ENCODE measurements at places on chromosomes 7 and 10. TPM values are rescaled to one million over a fixed set of nuclear protein-coding genes. Genes with fewer than 3 reads are reported as not detected.

- no peak for DNase-seq
Measured at GRCh38 chr10:104393387-104393786, 39.8 kb downstream of the CFAP58 start.

DNA sequence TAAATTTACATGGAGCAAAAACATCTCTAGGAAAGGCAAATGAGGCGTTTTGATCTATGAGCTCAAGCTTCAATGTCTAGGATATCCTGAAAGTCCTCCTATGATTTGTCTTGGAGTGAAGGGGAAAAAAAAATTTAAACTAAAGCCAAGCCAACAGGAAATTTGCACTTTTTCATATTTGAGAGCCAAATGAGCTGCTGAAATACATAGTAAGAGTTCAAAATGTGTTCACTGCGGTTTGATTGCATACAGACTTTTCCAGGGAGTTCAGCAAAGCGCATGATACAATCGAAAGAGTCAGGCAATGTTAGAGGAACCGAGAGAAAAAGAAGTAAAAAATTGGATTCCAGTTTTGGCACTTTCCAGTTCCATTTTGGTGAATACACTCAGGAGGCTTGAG is 633.4 kb upstream of the MGMT start:
- DNase-seq = no peak

- no peak for DNase-seq
Measured at GRCh38 chr7:134910968-134911367, 75.3 kb upstream of the AGBL3 start.

GRCh38 chr7:80362010-80362618 is 149.8 kb downstream of the GNAT3 start:
- peak; percentile 50 for DNase-seq

DNA sequence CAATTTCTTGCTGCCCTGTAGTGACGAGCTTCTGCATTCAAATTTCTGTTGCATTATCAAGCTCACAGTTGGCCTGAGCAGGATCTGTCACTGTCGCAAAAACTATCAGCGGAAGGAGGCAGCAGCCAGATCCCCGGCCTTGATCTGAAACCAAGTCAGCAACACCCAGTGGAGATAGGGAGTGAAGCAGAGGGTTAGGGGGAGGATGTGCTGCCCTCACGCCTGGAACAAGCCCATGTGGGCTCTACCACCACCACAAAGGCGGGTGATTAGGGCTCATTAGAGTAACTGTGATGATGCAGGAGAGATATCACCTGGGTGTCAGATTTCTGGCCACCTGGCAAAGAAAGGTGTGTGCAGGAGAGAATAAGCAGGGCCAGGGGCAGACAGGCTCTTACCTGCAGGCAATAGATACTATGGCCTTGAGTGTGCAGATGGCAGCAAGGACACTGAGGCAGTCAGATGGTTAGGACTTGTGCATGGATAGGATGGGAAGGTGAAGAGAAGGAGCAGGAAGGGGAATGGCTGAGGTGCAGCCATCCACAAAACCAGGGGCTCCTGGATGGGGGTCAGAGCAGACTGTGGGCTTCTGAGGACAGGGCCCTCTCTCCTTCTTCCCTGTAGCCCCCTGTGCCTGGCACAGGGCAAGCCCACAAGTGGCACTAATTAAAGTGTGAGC is 417.3 kb downstream of the RPS24 start:
- DNase-seq = no peak

DNA sequence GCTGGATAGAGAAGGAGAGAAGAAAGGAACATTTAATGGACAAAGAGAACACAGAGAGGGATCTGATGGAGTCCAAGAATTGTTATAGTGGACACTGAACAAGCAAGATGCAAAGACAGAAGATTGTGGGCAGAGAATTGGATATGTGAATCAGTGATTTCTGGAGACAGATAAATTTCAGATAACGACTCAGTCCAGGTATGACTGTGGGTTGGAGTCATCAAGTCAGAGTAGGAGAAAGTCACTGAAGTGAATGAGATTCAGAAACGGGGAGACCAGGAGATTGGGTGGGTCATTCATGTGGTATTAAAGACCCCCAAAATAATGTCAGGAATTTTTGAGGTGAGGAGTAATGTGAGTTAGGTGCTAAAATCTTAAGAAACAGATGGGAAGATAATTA is 23.0 kb downstream of the ASB4 start:
- no peak for DNase-seq

DNA sequence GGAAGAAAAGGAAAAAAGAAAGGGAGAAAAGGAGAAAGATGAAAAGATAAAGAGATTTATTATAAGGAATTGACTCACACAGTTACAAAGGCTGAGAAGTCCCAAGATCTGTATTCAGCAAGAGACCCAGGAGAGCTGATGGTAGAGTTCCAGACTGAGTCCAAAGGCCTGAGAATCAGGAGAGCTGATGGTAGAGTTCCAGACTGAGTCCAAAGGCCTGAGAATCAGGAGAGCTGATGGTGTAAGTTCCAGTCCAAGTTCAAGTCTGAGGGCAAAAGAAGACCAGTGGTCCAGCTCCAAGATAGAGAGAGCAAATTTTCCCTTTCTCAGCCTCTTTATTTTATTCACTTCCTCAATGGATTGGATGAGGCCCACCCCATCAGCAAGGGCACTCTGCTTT is 97.3 kb upstream of the AOAH start:
- DNase-seq = no peak

DNA sequence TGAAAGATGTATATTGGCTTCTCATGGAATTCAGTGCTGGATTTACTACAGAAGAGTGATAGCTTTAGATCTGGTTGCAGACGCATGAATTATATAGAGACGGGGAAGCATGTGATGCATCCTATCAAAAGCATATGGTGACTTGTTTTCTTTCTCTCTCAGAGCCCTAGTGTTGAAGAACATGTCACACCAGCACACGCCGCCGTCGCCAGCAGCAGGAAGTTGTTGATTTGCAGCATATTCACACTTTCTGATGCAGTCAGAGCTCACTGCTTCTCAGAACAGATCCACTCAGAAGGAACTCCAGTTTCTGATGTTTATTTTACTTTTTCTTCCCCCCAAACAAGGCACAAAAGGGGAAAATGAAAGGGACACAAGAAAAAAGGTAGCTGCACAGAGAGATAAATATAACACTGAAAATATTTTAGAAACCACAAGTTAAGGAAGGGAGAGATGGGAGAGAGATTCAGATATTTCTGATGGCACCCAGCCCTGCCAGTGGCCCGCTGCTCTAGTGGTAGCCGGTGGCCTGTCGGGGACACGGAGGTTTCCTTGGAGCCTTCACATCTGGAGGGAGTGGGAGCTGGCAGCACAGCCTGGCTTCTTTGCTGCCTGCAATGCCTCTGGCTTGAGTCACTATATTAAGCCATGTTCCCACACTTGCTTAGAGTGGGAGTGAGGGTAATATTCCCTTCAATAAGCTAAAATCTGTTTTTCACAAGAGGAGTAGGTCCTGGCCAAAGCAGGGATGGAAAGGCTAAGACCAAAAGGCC is 123.2 kb downstream of the NRP1 start:
- DNase-seq = peak; percentile 83

DNA sequence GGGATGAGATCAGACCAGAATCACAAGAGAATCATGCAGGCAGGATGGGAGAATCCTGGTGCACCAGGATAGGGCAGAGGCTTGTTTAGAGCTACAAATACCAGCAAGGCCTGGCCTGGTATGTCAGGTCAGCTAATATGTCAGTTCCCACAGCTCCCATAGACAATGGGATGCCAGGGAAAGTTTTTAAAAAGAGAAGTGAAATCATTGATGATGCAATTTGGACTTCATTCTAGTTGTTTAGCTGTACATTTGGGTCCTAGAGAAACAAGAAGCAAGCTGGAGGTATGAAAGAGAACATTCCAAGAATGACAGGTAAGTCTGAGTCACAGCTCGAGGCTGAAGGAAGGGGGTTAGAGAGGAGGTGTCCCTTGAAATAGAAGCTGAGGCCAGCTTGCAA is 45.2 kb downstream of the GPR141 start:
- no peak for DNase-seq

DNA sequence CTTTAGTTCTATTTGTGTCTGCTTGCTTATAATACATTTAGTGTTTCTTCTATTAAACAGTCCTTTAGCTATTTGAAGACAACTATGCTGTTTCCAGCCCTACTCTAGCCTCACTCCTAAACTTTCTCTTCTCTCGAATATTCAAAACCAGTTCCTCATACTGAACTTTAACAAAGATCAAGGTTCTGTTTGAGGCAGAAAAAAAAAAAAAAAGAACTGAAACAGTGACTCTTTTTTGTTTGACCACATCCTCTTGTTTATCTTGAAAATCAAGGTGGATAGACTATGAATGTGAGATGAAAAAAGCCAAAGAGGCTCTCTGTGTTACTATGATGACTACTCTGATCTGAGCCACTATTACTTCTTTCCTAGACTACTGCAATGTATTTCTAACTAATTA is 154.3 kb downstream of the ZNF365 start:
- no peak for DNase-seq

GRCh38 chr10:122331615-122332446 is 42.7 kb upstream of the PLEKHA1 start:
- no peak for DNase-seq

GRCh38 chr10:47224546-47225218 is 75.3 kb upstream of the GDF10 start:
- no peak for DNase-seq

GRCh38 chr7:135792866-135793265 is 44.3 kb upstream of the FAM180A start:
- DNase-seq = no peak

- no peak for DNase-seq
Measured at GRCh38 chr7:80609751-80610150, 28.7 kb upstream of the CD36 start.

DNA sequence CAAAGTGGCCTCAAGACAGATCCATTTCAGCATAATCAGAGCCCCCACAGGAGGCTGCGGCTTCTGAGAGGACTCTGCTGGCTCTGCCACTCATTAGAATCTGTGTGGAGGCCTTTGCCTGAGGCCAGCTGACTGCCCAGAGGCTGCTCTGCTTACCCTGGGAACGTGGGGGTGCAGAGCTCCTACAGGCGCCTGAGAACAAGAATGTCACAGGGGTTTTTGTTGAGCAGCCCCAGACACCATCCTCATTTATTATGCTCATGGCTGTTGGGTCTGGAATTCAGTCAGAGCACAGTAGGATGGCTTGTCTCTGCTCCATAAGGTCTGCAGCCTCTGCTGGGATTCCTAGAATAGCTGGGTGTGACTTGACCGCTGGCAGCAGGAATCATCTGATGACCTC is 101.8 kb upstream of the GDF10 start:
- DNase-seq = no peak

DNA sequence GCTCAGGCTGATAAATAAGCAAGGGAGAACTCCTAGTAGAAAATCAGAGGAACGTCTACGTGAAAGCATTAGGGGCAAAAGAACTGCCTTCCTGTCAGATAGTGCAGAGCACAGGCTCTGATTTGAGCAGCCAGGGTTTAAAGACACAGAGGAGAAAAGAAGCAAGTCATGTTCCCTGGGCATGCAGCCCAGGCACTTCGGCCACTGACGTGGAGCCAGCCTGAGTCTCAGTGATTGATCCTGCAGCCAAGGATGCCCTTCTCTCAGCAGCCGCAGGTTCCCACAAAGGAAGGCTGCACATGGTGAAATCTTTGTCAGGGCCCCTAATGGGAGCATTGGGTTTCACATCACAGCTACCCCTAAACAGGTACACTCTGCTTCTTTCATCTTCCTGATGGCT is 161.7 kb upstream of the HPS1 start:
- DNase-seq = no peak

- DNase-seq = no peak
Measured at GRCh38 chr7:132226046-132226956, 350.0 kb downstream of the PLXNA4 start.

GRCh38 chr7:44431091-44431608 is 59.3 kb downstream of the NUDCD3 start:
- no peak for DNase-seq

DNA sequence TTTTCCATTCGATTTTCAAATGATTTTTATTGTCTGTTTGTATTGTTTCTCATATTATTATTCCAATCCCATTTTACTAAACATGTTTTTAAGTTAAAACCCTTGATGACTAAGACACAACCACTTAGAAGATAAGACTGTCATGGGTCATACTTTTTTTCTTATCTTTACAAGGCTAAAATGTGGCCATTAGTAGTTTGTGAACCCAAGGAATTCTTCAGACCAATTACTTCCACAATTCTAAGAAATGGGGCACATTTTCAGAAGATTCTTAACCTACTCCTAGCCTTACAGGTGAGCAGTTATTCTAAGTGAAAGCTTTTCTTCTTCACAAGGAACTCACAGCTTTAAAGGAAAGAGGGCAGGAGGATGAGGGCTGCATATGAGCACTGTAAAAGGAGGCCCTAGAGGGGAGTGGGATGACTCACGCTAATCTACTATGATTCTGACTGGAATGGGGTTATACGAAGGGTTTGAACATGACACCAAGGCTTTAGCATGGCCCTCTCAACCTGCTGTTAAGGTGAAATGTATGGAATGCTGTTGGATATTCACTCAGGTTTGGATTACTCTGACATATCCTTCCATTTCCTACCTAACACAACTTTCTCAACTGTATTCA is 81.0 kb downstream of the SORCS1 start:
- no peak for DNase-seq

DNA sequence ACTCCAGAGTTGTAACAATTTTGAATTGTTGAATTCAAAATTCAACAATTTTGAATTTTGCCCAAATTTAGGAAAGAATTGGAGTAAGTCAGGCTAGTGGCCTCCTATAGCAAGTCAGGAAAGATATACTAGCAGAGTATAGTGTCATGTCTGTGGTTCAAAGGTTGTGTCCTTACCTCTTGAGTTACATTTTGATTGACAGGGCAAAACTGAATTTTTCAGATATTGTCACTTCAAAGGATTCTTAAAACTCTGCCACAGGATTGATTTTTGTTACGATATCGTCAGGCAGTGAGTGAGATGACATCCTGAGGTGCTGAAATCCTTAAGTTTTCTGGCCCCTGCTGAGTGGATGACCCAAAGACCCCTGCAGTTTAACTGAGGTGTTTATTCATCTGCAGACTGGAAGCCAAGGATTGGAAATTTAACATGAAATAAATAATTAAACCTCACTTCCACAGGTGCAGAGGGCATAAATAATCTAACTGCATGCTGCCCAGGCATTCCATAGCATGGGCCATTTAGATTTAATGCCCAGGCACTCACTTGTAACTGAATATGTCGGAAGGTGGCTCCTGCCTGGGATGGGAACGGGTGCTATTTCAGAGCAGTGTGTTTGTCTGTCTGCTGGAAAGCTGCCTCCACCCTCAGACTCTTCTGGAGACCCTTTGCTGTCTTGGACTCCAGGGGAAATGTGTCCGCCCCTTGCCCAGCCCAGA is 50.8 kb downstream of the RBM20 start:
- no peak for DNase-seq

POR gene
- total RNA-seq = 122 TPM

ZNF727 gene
- total RNA-seq = not detected

ANKRD7 gene
- 3.6 TPM for total RNA-seq

SPDYE2 gene
- total RNA-seq = not detected

MYOF gene
- 242 TPM for total RNA-seq

CYP2E1 gene
- total RNA-seq = 0.52 TPM

IRF5 gene
- 0.75 TPM for total RNA-seq

BLVRA gene
- 38.5 TPM for total RNA-seq

SUN3 gene
- total RNA-seq = not detected

PRF1 gene
- total RNA-seq = not detected

AUTS2 gene
- 3.0 TPM for total RNA-seq

PNLIPRP1 gene
- not detected for total RNA-seq

NACAD gene
- total RNA-seq = 2.9 TPM

HECW1 gene
- total RNA-seq = not detected

EN2 gene
- 0.69 TPM for total RNA-seq

GARIN1A gene
- 0.63 TPM for total RNA-seq
